Nucleus accumbens (tissue), 56 donors: ENCODE measurements at places on chromosomes 13 and 19.

- no peak for DNase-seq
Measured at GRCh38 chr19:48997972-48998371, 4.3 kb downstream of the RUVBL2 start.

DNA sequence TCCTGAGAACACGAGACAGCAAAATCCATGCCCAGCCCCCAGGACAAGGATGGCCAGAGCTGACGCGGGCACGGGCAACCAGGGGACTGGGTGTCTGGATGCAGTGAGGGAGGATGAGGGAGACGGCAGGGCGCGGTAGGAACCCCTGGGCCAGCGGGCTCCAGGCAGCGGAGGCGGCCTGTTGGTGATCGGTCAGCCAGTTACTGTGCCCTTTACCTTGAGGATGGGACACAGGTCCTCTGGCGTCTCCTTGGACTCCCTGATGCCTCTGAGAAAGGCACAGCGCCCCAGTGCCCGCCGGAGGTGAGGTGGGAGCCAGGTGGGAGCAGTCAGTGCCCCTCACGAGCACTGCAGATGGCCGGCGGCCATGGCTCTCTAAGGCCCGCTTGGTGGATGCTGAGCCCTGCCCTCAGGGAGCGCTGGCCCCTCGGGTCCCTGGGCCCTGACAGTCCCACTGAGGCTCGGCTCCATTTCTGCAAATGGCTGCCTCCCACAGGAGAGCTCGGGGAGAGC, 31.2 kb downstream of the C13orf46 start:
- no peak for DNase-seq

- no peak for DNase-seq
Measured at GRCh38 chr19:34837262-34837661, 64.2 kb upstream of the ZNF599 start.

- DNase-seq, result no peak
Measured at GRCh38 chr13:66513728-66514127, 716.4 kb downstream of the PCDH9 start.

GRCh38 chr19:57389194-57389729, 392 bp upstream of the ZNF548 start:
- no peak for DNase-seq

GRCh38 chr13:43822969-43823368, 36.2 kb upstream of the ENOX1 start:
- no peak for DNase-seq

DNA sequence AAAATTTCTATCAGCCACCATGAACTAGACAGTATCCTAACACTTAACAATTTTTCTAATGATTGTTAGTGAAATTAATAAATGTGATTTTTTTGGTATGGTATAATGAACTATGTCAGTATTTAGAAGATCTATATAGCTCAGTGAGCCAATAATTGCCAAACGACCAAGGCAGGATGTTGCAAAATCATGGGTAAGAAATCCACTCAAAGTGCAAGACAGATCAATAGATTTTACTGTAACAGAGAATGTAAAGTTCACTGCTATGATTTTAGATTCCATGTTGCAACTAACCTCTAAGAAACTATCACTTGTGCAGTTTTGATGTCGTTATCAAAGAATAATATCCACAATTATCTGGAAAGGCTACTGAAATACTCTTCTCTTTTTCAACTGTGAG, 44.0 kb upstream of the MYCBP2 start:
- no peak for DNase-seq

DNA sequence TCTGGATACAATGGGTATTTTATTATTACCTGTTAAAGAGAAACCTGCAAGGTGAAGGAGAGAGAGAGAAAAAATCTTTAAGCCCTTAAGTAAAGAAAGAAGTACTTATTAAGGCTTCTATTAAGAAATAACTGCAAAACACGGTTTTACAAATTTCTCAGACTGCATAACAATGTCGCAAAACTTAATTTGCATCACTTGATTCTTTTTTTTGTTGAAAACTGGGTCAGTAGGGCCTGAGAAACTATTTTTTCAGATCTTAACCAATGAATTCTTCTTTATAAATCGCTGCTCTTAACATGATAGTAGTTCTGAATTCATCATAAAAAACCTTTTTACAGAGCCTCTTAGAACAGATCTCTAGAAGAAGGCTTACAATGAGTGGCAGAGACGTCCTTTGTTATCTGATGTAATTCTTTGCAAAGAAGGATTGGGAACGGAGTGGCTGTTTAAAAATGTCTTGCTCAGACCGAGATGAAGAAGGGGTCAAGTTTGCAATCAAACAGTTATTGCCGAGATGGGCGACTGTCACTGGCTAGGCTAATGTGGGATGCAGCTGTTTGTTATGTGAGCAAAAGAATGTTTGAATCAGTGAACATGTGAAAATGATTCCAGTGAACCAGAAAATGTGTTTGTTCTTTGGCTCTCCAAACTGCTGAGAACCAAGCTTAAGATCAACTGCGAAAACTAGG, 76.3 kb downstream of the ZNF536 start:
- no peak for DNase-seq

- no peak for DNase-seq
Measured at GRCh38 chr13:64845110-64845509, 2385.0 kb downstream of the PCDH9 start.

- DNase-seq, result no peak
Measured at GRCh38 chr13:94056362-94056990, 423.0 kb downstream of the DCT start.

GRCh38 chr13:46831588-46832194, 34.7 kb upstream of the ESD start:
- peak; percentile 3 for DNase-seq

DNA sequence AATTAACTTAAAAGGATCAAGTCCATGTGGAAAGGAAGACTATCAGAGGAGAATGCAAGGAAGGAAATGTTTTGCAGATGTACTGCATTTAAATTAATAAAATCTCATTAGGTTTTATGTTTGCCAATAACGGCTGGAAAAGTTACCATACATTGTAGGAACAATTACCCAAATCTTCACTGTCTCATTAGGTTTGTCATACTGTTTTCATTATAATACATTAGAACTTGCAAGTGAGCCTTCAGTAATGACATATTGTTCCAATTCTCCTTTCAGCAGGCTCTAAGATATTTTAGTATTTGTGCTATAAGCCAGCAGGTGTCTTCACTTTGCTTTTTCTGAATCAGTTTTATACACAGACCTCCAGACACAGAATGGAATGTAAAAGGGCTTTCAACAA, 661.6 kb upstream of the KLHL1 start:
- DNase-seq, result no peak

DNA sequence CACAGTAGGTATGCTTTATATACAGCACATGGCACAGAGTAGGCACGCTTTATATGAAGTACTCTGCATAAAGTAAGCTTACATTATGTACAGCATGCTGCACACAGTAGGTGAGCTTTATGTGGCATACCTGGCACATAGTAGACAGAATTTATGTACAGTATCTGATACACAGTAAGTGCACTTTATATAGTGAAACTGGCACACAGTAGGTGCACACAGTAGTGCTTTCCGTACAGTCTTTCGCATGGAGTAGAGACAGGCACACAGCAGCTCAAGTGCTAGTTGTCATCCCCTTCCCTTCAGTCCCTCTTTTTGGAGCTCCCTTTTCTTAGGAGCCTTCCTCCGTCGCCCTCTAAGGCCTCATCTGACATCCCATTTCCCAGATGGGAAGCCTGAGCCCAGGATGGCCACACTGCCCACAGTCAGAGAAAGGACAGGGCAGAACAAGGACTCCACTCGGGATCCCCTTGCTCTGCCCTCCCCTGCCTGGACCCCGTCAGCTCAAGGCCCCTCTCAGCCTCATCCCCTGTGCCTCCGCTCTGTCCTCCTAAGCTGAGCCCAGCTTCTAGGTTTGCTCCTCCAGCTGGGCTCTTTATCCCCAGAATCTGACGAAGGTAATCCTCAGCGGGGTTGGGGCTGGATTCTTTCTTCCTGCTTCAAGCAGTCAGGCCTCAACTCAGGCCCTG, 852 bp upstream of the CYP4F12 start:
- no peak for DNase-seq

GRCh38 chr13:21111546-21111945, 50.2 kb upstream of the LATS2 start:
- no peak for DNase-seq

DNA sequence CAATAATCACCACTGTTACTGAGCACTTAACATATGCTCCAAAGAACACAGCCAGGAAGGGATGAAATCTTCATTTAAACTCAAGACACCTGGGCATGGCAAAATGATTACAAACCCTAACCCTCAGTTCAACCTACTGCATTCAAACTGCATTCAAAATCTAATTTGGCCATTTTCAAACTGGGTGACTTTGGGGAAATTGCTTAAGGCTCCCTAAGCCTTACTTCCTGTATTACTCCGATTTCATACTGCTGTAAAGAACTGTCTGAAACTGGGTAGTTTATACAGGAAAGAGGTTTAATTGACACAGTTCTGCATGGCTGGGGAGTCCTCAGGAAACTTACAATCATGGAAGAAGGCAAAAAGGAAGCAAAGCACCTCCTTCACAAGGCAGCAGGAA, 50.4 kb downstream of the CBY2 start:
- DNase-seq, result no peak

DNA sequence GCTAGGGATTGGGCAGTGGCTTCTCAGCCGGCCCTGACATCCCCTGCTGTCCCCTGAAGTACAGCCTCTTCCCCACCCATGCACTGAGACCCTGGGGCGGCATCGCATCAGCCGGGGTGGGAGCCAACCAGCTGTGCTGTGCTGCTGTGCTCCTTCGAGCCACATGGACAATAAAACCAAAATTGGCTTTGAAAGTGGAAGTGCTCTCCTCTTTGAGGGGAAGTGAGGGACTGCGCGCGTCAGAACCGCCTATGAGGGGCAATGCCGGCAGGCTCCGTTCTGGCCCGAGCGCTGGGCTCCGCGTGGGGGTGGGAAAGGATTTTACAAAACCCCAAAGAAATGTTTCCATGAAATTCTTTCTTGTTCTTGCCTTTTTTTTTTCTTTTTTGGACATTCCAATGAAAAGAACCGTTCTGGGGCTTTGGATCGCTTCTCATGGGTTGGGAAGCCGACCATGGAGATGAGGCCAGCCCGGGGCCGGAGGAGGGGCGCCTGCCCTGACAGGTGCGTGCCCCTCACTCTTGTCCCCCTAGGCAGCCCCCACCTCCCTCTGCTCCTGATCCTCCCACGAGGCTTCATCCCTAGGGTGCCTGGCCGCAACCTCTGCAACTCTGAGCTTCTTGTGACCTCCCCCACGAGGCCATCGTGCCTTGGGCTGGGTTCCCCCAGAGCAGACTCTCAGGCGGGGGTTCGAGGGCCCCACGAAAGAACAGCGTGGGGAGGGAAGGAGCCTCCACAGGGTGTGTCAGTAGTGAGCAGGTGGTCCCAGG, 22.6 kb downstream of the KLHL26 start:
- DNase-seq, result no peak

GRCh38 chr13:43910856-43911255, 31.2 kb downstream of the LACC1 start:
- no peak for DNase-seq

GRCh38 chr19:40613690-40614621, 12.8 kb downstream of the LTBP4 start:
- DNase-seq, result no peak

GRCh38 chr13:83731113-83731512, 151.2 kb downstream of the SLITRK1 start:
- DNase-seq, result no peak

DNA sequence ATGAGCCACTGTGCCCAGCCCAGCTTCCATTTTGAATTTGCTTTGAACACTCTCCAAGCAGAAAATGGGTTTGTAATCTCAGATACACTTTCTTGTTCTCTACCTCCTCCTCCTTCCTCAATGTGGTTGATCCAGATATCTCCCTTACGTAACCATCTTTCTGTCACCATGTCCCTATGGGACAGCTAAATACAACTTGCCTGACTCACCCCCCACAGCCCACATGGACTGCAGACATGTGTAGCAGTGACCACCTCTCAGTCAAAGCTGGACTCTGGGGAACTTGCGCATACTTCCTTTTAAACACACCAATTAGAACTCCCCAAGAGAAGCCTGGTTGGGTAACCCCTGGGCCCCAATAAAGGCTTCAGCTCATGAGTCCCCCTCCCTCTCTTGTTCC, 10.8 kb upstream of the ZNF799 start:
- DNase-seq, result no peak

DNA sequence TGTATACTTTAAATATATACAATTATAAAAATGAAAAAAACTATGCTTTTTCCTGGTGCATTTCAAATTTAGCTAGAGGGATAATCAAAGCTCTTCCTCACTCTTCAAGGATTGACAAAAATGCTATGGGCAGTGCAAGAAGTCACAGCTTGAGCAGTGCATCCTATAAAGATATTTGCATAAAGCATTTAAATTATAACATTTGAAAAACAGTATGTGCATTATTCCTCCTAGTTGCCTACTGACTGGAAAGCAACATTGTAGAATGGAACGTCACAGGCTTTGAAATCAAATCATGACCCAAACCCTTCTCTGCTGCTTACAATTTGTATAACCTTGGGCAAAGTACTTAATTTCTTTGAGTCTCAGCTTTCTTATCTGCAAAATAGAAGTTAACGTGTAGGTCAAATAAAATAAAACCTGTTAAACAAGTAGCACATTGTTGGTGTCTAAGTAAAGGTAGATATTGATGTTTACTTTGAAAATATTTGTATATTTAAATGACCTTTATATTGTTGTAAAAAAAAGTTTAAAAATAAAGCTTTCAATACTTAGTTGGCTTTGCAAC, 9.2 kb upstream of the KLHL1 start:
- DNase-seq, result no peak

DNA sequence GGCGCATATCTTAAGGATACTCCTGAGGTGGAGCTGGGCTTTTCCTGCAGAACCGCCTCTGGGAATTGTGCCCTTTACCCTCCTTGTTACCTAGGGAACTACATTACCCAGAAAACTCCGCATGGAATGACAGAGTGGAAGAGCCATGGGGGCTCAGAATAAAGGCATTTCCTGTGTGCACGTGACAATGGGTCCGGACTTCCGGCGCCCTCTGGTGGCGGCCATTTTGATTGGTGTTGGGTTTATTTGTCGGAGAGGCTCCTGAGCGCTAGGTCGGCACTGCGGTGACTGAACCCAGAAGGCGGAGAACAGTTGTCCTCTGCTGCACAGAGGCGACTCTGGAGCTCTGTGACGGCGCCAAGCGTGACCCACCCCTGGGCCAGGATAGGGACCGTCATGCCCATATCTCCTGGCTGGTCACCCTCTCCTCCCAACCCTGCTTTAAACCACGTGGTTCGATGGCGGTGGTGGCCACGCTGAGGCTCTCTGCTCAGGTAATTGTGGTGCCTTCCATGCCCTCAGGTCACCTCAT, at the start of gene ZNF587B:
Gene ZNF587B (plus strand): TSS at position 229 of the 532 bp plus-strand sequence. CDS start 230 bp downstream, at position 459.
- peak; percentile 26 for DNase-seq

GRCh38 chr13:113091891-113092775, 13.5 kb upstream of the F7 start:
- no peak for DNase-seq

GRCh38 chr13:85557691-85558467, 241.3 kb downstream of the SLITRK6 start:
- DNase-seq, result no peak
